Endothelial cell of umbilical vein (primary cell): ENCODE measurements at places on chromosomes 2 and 18. TPM values are rescaled to one million over a fixed set of nuclear protein-coding genes. Genes with fewer than 3 reads are reported as not detected.
A peak's percentile ranks its signal among the peaks of the same experiment; 100 is the strongest.

- H3K36me3 ChIP-seq: peaks cover 13% of the 10 kb centered on the region
- H3K4me1 ChIP-seq: peaks cover 8% of the 10 kb centered on the region
Measured at GRCh38 chr2:219213486-219214071, 5.2 kb downstream of the ABCB6 start.

GRCh38 chr18:76451396-76452331 lies 43.4 kb downstream of the ZNF516 start:
- H3K36me3 ChIP-seq: no peaks in the 10 kb centered on the region
- peaks cover 1% of the 10 kb centered on the region for H3K27me3 ChIP-seq
- DNase-seq: peak; percentile 48
- peak overlapping the region; percentile 88 for H3K4me3 ChIP-seq

DNA sequence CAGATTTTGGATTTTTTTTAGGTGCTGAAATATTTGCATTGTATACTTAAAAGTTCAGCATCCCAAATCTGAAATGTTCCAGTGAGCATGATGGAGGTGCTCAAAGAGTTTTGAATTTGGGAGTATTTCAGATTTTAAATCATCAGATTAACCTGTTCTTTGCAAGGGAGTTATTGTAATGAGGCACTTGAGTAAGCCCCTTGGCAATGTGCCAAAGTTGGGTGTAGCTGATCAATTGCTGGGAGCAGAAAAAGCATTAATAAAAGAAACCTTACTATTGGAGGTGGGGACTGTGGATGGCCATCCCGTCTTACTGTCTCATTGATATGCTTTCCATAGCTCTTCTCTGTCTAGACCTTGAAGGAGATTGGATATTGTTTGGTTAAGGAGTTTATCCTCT lies 28.3 kb downstream of the MALT1 start:
- no peak overlapping the region for H3K4me3 ChIP-seq
- H3K27ac ChIP-seq: no peak overlapping the region

DNA sequence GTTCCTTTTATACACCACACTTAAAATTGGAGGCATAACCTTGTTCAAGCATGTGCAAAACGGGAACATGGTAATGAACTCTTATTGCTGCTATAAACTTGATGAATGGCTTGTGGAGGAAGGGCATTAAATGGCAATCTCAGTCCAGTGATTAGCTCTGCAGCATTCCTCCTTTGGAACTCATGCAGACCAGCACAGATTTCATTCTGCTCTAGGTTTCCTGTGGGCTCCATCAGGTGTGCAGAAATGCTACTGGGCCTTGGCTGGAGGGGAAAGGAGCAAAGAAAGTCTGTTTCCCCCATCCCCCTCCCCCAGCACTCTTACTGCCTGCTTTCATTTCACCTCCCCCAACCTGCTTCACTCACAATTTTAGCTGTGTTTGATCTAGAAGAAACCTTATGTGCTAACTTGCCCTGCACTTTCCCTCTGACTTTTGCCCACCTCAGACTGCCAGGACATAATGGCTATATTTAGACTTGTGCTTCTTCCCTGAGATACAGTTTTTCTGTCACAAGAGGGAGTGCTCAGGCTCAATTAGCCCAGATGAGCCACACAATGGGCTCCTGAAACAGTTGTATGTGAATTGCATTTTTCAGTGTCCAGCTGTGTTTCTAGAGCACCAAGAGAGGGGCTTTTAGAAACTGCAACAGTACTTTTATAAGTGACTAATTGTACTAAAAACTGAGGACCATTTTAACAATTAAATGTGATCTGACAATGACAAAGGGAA lies 109.8 kb downstream of the FSHR start:
- no peaks in the 10 kb centered on the region for H3K4me1 ChIP-seq
- H3K27ac ChIP-seq: no peak overlapping the region
- no peak for DNase-seq
- no peaks in the 10 kb centered on the region for H3K36me3 ChIP-seq
- no peaks in the 10 kb centered on the region for H3K27me3 ChIP-seq

GRCh38 chr2:77521931-77522470 lies at the start of gene LRRTM4:
Gene LRRTM4 (minus strand): TSS chr2:77522376.
- no peak within 1 kb of the TSS for H3K27ac ChIP-seq
- H3K36me3 ChIP-seq: no peaks in the 10 kb centered on the region
- no peaks in the 10 kb centered on the region for H3K4me1 ChIP-seq
- DNase-seq: no peak

DNA sequence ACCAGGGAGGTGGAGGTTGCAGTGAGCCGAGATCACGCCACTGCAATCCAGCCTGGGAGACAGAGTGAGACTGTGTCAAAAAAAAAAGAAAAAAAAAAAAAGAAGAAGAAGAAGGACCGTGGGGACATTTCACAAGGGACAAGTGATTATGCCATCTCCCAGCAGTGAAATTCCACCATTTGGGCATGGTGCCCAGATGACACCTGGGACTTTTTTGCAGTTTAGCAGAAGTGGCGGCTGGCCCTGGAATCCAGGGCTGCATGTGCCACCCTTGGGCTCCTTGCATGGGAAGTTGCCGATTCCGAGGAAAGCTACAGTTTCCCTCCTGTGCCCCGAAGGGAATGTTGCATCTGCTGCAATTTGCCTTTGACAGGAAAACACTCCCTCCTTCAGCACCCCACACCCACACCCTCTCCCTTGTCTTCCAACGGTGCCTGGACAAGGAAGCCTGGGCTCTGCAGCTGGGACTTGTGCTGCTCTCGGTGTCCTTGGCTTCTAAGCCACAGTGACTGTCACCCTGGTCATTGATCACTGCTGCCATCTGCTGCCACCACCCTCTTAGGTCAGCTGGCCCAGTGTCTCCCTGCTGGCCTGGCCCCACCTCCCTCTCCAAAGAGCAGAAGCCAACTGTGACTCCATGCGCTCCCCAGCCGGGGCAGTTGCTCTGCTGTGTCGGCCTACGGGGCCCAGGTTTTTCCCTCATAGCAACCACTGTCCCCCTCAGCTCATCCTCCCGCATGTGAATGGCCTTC lies 56.4 kb upstream of the LRRC30 start:
- H3K4me1 ChIP-seq: no peaks in the 10 kb centered on the region
- no peak overlapping the region for H3K27ac ChIP-seq
- H3K4me3 ChIP-seq: no peak overlapping the region

- H3K27ac ChIP-seq: no peak overlapping the region
- H3K27me3 ChIP-seq: peaks cover 12% of the 10 kb centered on the region
- DNase-seq: no peak
- no peaks in the 10 kb centered on the region for H3K36me3 ChIP-seq
Measured at GRCh38 chr18:59072727-59073421, 66.8 kb upstream of the SEC11C start.

DNA sequence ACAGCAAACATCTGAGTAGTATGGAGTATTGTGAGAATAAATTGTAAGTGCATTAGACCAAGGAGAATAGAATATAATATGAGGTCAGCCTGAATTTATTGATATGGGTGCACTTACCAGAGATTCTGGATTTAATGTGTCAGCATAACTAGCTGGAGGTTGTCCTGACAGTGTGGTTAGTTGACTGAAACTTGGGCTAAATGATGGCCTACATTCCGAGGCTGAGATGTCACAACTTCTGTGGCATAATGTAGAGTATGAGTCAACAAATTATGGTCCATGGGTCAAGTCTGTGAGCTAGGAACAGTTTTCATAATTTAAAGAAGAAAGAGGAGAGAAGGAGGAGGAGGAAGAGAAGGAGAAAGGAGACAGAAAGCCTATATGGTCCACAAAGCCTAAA lies 127.6 kb downstream of the QPCT start:
- H3K27me3 ChIP-seq: no peaks in the 10 kb centered on the region
- no peaks in the 10 kb centered on the region for H3K36me3 ChIP-seq
- peaks cover 6% of the 10 kb centered on the region for H3K4me1 ChIP-seq
- no peak overlapping the region for H3K4me3 ChIP-seq
- H3K27ac ChIP-seq: no peak overlapping the region
- DNase-seq: no peak

- DNase-seq: no peak
- no peak overlapping the region for H3K4me3 ChIP-seq
- no peaks in the 10 kb centered on the region for H3K36me3 ChIP-seq
- no peak overlapping the region for H3K27ac ChIP-seq
- H3K4me1 ChIP-seq: peaks cover 2% of the 10 kb centered on the region
Measured at GRCh38 chr2:70962885-70963878, 15.2 kb upstream of the ANKRD53 start.

- no peak overlapping the region for H3K4me3 ChIP-seq
- H3K27me3 ChIP-seq: no peaks in the 10 kb centered on the region
- DNase-seq: peak; percentile 11
- peak overlapping the region; percentile 27 for H3K27ac ChIP-seq
- H3K36me3 ChIP-seq: peaks cover 18% of the 10 kb centered on the region
Measured at GRCh38 chr2:218582076-218582475, 13.4 kb downstream of the CNOT9 start.

DNA sequence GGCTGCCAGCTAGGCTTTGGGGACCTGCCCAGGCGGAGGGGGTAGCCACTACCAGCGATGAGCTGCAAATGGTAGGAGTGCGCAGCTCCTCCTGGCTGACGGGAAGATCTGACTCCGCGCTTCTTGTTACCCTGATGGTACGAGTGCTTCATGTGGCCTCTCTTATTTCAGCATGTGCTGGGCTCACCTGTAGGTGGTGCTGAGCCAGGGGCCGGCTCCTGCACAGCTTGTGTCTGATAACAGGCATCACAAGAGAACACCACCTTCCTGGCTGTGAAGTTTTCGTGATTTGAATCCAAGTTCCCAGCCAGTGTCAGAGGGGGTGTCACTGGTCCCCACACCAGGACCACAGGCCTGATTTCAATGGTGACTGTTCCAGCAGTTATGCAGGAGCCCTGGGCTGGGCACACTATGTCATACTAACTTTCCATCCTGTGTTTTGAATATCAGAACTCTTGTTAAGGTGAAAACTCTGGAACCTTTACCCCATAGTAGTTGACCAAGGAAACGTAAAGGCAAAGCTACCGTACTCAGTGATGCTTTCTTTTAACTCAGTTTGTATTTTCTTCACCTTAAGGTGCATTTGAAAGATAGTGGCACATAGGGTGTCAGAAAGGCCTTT lies 28.0 kb downstream of the APCDD1 start:
- no peak for DNase-seq
- H3K4me1 ChIP-seq: no peaks in the 10 kb centered on the region
- H3K27ac ChIP-seq: no peak overlapping the region
- no peaks in the 10 kb centered on the region for H3K36me3 ChIP-seq
- H3K4me3 ChIP-seq: no peak overlapping the region

GRCh38 chr2:20424300-20425290 lies 22.3 kb upstream of the RHOB start:
- H3K36me3 ChIP-seq: no peaks in the 10 kb centered on the region
- no peak overlapping the region for H3K27ac ChIP-seq
- no peaks in the 10 kb centered on the region for H3K27me3 ChIP-seq
- peaks cover 12% of the 10 kb centered on the region for H3K4me1 ChIP-seq

GRCh38 chr2:419687-420317 lies 131.9 kb upstream of the ALKAL2 start:
- no peak overlapping the region for H3K4me3 ChIP-seq
- H3K27me3 ChIP-seq: no peaks in the 10 kb centered on the region
- DNase-seq: no peak
- H3K36me3 ChIP-seq: no peaks in the 10 kb centered on the region

DNA sequence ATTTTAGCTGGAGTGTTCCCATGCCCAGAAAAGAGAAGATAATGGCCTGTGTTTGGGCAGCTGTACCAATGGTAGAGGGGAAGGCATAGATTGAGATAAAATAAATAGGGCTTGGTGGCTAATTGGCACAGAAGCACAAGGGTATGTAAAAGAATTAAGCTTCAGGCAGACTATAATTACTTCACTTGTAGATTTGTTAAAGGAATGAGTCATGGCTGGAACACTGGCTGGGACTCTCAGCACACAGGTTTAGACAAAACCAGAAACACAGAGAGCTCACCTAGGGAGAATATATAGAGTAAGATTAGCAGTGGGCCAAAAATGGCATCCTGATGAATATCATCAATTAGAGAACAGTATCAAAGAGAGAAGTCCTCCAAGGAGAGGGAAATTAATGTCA lies 198.3 kb upstream of the FIGN start:
- no peaks in the 10 kb centered on the region for H3K4me1 ChIP-seq
- no peak for DNase-seq
- H3K36me3 ChIP-seq: no peaks in the 10 kb centered on the region
- H3K4me3 ChIP-seq: no peak overlapping the region
- H3K27me3 ChIP-seq: no peaks in the 10 kb centered on the region

DNA sequence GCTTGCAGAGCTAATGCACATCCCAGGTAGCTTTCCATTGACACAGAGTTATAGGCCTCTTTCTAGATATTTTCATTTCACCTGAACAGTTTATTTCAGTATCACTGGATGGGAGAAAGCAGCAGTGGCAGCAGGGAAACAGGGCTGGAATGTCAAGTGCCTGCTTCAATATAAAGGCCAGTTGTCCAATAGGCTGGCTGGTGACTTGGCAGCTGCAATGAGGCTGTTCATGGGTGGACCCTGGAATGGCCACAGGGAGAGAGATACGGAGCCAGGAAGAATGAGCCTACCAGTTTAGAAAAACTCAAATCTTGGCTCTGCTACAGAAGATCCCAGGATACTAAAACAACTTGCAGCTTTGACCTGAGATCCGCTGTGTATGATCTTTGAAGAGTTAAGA lies 185.0 kb downstream of the BCL11A start:
- H3K27ac ChIP-seq: no peak overlapping the region
- H3K4me1 ChIP-seq: no peaks in the 10 kb centered on the region
- no peaks in the 10 kb centered on the region for H3K27me3 ChIP-seq
- H3K36me3 ChIP-seq: no peaks in the 10 kb centered on the region

DNA sequence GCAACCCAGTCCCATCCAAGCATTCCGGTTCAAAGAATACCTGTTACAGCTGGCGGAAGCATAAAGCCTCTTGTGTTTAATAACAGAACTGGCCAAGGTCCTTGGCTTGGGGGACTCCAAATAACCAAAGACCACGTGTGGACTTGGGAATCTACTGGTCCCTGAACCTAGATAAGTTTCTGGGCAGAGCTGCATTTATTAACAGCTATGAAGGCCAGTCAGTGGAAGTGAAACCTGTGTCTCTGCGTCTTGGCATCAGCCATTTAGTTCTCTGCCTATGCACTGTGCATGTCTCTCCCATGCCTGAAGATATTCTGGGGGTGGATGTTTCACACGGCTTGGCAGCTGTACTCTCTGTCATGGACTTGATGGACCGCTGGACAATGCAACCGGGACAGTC lies 137.7 kb downstream of the CCBE1 start:
- DNase-seq: no peak
- H3K4me1 ChIP-seq: no peaks in the 10 kb centered on the region
- no peak overlapping the region for H3K4me3 ChIP-seq
- H3K27me3 ChIP-seq: no peaks in the 10 kb centered on the region
- no peak overlapping the region for H3K27ac ChIP-seq

- H3K4me1 ChIP-seq: no peaks in the 10 kb centered on the region
- DNase-seq: no peak
- H3K36me3 ChIP-seq: peaks cover 44% of the 10 kb centered on the region
- H3K27me3 ChIP-seq: no peaks in the 10 kb centered on the region
Measured at GRCh38 chr2:74097574-74097973, 50.1 kb downstream of the BOLA3 start.

- H3K4me1 ChIP-seq: no peaks in the 10 kb centered on the region
- H3K27ac ChIP-seq: no peak overlapping the region
- no peak overlapping the region for H3K4me3 ChIP-seq
- H3K36me3 ChIP-seq: no peaks in the 10 kb centered on the region
Measured at GRCh38 chr2:23617167-23617810, 232.3 kb downstream of the KLHL29 start.

GRCh38 chr2:5064687-5065086 lies 627.5 kb upstream of the SOX11 start:
- no peaks in the 10 kb centered on the region for H3K4me1 ChIP-seq
- no peaks in the 10 kb centered on the region for H3K36me3 ChIP-seq
- DNase-seq: no peak
- no peak overlapping the region for H3K4me3 ChIP-seq

The C2orf81 gene
- total RNA-seq: 0.51 and 0.71 TPM in 2 replicates

The ST6GAL2 gene
- not detected in 2 replicates for total RNA-seq

The GPR45 gene
- not detected in 2 replicates for total RNA-seq

The SLC5A7 gene
- total RNA-seq: not detected in 2 replicates

The GNLY gene
- not detected in 2 replicates for total RNA-seq

The ALPI gene
- total RNA-seq: not detected in 2 replicates

The UGT1A5 gene
- not detected in 2 replicates for total RNA-seq
